ENCODE measurements at places on chromosomes 4 and X.
A peak's percentile ranks its signal among the peaks of the same experiment; 100 is the strongest.

- no peak for DNase-seq
Observed at GRCh38 chrX:154371789-154372300, 2.6 kb downstream of the FLNA start.

GRCh38 chr4:115454228-115454627 is 340.8 kb upstream of the NDST4 start:
- DNase-seq, result no peak

DNA sequence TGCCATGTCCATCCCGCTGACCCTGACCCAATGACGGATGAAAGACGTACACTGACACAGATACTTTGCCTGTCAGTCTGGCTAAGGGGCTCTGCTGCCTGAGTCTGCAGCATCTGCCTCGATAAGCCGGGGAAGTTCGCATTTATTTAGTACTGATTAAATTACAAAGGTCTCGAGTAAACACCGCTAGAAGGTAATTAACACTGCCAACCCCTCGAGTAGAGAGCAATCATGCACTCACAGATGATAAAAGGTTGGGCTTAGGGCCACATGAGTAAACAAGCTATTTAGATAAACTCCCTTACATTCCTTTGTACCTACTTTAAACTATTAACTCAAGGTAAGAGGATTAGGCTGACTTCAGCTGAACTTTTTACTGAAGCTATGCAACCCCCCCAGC is 16.0 kb upstream of the RBMXL3 start:
- DNase-seq, result no peak

DNA sequence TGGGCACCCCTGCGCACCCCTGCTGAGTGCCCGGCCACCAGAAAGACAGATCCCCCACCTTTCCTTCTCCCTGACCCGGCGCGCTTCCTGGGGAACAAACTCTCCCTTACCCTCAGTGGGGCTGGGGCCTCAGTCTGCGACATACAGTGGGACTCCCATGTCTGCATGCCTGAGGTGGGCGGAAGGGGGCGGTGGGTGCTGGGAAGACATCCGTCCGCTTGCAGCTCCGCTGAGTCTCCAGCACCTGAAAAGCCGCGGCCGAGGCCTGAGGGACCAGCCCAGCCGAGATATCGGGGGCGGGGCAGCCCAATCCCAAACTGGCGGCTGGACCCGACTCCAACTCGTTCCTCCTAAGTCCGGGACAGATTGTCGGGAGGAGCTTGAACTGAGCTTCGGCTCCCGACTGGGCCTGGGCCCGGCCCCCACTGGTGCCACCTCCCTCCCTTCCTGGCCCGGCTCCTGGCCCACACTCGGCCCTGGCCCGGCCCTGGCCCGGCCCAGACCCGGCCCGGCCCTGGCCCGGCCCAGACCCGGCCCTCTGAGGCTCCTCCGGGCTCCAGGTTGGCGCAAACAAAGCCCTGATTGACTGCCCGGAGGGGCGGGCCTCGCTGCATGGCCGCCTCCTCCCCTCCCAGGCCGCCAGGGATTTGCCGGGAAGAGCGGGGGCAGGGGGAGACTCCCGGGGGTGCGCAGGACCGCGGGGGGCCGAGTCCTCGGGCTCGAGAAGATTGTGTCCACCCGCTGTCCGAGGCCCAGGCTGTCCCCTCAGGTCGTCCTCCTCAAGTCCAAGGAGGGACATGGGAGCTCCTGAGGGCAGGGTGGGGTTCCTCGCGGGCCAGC is 877 bp upstream of the SLC16A2 start:
- peak; percentile 8 for DNase-seq

- DNase-seq, result no peak
Observed at GRCh38 chr4:20428436-20429160, 176.9 kb downstream of the SLIT2 start.

- no peak for DNase-seq
Observed at GRCh38 chrX:149145845-149146285, 359.2 kb downstream of the IDS start.

- no peak for DNase-seq
Observed at GRCh38 chr4:31370866-31371465, 650.8 kb downstream of the PCDH7 start.

- no peak for DNase-seq
Observed at GRCh38 chr4:165472943-165473676, 94.3 kb downstream of the CPE start.

GRCh38 chr4:120667102-120667501 is 255.4 kb downstream of the PRDM5 start:
- no peak for DNase-seq

- DNase-seq, result no peak
Observed at GRCh38 chr4:127251423-127251822, 381.3 kb upstream of the INTU start.

DNA sequence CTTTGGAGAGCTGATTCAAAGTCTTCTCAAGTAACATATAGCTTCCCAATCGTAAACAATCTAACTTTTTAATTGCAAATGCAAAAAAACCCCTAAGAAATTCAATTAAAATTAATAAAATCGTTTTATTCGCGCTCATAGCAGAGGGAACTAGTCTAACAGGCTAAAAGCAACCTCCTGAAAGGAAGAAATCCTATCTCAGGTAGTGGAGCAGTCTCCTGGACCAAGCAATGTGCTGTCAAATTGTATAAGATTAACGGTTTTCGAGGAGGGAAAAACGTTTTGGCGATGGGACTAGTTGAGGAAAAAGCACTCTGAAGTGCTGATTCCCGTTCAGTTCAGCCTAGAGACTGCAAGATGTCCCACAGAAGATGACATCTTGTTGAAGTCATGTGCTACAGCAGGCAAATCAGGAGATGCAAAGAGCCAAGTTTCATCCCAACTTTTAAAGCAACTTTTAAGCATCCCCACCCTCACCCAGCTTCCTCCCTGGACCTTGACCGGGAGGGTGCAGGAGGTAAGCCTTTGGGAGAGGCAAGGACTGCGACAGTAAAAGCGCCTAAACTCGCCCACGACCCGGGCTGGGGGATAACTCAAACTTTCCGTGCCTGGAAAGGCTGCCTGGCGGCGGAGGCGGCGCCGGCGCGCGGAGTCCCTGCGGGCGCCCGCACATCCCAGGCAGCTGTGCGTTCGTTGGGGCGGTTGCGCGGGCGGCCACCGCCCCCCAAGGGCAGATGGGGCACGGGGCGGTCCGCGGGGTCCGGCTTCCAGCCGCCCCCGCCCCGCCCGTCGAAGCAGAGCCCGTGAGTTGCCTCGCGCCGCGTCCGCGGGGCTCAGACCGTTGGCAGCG is 784 bp downstream of the MAP7D3 start:
- peak; percentile 29 for DNase-seq

DNA sequence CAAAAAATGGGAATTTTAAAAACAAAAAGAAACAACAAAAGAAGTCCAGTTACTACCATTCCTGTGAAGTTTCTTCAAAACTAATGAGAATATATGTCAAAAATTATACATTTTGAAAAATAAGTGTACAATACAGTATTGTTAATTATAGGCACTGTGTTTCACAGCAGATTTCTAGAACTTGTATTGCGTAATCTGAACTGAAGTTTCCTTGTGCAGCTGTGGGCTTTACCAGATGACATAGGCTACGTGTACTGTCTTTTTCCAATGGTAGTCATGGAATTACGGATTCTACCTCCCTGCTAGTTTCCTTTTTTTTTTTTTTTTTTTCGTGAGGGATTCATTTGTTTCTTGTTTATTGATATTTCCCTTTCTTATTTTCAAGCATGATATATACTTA is 113.8 kb upstream of the GABRA2 start:
- DNase-seq, result no peak

DNA sequence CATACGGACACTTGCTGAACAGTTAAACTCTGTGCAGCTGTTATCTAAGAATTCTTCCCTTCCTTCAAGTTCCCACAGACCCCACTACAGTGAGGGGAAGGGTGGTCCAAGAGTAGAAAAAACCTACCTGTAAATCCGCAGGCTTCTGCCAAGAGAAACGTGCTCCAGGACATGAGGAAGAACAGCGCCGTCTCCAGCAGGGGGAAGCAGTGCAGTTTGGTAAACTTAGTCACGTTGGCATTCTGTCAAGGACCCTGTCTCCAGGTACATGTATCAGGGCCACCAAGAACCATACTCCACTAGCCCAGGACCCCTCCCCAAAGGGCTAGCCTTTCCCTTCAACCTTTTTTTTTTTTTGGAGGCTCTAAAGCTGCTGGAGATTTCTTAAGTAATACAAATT is 79.9 kb downstream of the CHST7 start:
- DNase-seq, result no peak

DNA sequence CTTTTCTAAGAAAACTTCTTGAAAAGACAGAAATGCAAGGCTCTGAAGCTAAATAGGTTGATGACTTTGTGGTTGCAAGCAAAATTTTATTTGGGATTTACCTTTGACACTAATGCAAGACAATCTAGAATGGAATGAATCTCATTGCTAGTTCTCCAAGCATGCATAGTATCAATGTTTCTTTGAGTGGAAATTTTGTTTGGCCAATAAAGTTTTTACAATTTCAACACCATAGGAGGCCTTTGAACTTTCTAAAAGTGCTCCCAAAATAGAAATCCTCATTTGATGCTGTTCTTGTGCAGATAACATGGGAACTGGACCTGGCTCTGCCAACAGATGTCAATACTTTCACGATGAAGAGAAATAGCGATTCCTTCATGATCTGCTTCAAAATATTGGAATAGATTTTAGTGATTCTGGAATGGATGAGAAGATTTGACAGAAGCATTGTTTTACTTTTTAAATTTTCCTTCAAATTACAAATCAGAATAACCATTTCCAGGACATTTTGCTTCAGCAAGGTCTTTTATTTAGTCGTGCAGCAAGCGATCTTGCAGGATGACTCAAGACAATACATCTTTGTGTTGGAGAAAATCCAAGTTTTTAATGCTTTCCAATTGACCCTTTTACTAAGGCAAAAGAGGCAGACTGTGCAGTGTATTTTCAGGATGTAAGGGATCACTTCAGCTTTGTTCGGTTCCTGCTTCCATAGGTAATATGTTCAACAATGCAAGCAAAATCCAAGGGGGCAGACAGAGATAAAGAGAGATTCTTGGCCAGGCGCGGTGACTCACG is 51.7 kb upstream of the OTUD4 start:
- no peak for DNase-seq

DNA sequence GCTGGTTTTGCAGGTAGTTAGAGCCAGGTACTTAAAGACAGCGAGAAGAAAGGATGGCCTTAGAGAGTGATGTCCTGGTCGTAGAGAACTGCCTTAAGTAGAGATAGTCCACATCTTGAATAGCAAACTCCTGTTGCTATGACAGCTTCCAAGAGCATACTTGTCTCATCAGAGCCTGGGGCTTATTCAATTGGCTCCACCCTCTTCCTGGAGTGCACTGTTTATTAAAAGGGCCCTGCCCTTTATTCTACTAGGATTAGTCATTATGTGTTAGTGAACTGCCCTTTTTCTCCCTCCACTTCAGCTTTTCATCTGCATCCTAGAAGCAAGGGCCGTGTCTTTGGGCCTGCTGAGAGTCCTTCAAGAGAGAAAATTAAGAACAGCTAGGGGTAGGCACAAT is 94.5 kb upstream of the EOLA2 start:
- DNase-seq, result no peak

- no peak for DNase-seq
Observed at GRCh38 chrX:120302434-120302833, 8.8 kb downstream of the TMEM255A start.

DNA sequence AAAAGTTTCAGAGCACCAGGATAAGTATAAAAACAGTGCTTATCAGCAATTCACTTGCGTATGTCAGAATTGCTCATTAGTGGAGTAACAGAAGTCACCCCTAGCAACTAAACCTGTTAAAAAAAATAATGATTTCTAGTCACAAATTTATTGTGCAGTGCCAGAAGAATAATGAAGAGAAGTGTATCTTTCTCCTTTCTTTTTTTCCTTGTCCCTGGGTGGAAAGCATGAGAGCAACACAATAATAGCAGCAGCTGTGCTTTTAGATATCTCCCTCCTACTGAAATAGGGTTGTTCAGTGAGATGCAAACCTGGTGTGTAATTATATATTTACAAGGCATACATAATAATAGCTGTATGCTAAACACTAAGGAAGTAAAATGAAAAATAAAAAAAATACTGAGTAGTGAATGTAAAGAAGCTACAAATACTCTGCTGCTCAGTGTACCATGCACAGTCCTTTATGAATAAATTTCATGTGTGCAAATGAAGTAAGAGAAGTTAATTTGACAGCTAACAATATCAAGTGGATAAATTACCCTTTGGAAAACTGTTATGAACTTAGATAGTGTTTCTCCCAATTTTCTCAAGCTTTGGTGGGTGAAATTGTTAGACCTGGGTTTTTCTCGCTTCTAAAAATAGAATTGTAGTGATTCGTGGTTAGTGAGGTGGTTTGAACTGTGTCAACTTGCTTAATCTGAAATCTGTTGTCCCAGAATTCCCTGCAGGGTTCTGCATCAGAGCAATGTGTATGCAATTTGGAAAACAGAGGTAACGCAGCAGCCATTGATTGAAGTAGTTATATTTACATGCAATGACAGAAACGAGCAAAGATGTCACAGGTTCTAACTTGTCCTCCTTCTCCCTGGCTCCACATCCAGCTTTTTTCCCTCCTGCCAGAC is 125.7 kb upstream of the NDST3 start:
- DNase-seq, result no peak
